ENCODE measurements at places on chromosomes 13 and 19.

GRCh38 chr19:38543807-38544568, 73.8 kb downstream of the MAP4K1 start:
- peak; percentile 65 for DNase-seq

DNA sequence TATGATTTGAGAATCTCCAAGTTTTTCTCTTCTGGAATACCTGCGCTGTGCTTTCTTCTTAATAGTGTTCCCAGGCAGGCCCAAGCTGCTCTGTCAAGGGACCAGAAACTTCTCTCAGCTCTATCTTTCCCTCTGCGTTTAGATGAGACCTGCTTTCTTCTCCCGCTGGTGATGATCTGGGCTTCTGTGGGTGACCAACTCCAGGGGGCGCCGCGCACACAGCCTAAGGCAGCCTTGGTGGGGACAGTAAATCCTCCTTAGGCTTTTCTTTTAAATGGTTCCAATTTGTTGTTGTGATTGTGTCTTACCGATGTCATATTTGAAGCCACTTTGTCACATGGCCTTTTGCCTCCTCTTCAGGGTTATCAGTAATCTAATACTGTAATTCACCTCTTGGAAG, 439.4 kb upstream of the KLF12 start:
- no peak for DNase-seq

GRCh38 chr13:113748862-113749451, 10.1 kb upstream of the TMEM255B start:
- DNase-seq = no peak

DNA sequence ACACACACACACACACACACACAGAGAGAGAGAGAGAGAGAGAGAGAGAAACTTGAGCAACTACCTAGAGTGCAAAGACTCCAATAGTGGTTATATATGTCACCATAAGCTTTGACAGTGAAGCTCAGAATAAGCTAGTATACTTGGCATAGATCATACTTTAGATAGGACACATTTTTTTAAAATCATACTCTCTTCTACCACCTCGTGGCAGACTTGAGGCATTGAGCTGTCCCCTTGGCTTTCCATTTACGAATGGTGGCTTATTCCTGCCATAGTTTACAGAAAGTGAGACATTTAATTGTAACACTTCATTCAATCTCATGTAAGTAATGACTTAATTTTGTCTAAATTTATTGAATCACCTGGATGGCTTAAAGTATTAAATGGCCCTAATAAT, 108.2 kb downstream of the EDNRB start:
- peak; percentile 22 for DNase-seq

DNA sequence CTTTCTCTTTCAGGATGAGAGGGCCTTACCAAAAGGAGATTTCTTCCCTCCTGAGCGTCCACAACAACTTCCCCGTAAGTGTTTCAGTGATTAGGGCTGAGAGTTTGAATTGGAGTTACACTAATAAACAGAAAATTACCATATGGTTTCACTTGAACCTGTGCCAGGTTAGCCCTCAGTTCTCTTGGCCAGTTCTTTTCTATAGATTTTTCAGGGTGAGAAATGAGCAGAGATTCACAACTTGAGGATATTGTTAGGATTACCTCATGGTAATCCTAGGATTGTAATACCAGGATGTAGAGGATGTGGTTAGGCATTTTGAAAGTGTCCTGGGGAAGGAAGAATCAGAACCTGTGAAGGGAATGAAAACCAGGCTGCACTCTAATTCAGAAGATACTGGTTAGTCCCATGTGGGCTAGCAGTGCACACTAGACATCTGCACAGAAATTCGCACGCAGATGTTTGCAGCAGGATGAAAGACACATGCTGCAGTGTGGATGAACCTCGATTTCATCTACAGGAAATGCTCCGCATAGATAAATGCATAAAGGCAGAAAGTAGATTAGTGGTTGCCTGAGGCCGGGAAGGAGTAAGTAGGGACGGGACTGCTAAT, 24.1 kb downstream of the HNRNPM start:
- no peak for DNase-seq

- no peak for DNase-seq
Observed at GRCh38 chr13:85512421-85512820, 286.8 kb downstream of the SLITRK6 start.

GRCh38 chr13:107365466-107366215, 797.7 kb upstream of the ARGLU1 start:
- peak; percentile 63 for DNase-seq

- no peak for DNase-seq
Observed at GRCh38 chr13:95188128-95188527, 113.1 kb downstream of the ABCC4 start.

- peak; percentile 69 for DNase-seq
Observed at GRCh38 chr19:1082165-1082927, 12.8 kb downstream of the POLR2E start.

DNA sequence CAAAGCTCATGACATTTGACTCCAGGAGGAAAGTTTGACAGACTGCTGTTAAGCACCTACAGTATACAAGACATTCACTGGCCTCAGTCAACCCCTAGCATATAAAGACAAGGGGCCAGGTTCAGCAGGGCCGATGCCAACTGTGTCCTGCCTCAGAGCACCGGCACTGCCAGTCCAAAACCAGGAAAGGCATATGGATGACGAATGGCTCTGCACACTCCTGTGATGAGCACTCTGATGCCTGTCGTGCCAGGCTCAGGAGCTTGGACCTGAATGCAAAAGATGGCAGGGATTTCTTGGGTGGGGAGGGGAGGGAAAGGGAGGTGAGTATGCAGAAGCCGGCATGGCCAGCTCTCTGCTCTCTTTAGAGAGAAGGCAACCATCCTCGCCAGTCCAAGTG, 38.9 kb downstream of the COL4A1 start:
- no peak for DNase-seq

DNA sequence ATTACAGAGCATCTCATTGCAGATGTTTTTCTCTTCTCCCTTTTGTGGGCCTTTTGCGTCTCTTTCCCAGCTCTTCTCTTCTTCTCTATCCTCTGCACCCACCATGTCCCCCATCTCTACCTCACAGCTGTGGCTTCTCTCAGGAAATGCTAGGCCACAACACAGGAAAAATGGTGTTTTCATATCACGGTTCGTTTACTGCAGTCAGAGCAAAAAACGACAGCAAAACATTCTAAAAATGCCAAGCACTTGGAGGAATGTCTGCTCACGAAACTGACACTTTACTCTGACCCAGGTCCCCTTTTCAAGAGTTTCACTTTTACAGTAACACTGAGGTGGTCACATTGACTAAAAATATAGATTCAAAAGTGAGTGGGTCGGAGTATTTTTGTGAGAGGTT, 152.2 kb downstream of the DCT start:
- no peak for DNase-seq

GRCh38 chr13:31885994-31886393, 145.6 kb upstream of the FRY start:
- DNase-seq = no peak

DNA sequence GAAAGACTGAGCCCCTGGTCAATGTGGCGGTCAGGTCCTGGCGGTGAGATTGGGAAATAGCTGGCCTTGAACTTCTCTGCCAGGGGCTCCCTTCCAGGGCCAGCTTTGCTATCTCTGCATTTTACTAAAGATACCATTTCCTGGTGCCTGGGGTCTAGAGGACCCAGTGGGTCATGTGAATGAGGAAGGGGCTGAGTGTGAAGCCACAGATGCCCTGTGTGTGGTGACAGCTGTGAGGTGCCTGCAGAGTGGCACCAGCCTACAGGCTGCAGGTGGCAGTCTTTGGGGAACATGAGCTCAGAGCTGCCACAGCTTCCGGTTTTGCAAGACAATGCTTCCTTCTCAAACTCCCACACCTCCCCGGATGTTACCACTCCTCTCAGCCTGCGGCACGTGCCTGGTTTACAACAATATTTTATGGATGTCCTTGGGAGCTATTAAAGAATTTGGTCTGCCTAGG, 5.2 kb upstream of the MLNR start:
- DNase-seq = no peak

DNA sequence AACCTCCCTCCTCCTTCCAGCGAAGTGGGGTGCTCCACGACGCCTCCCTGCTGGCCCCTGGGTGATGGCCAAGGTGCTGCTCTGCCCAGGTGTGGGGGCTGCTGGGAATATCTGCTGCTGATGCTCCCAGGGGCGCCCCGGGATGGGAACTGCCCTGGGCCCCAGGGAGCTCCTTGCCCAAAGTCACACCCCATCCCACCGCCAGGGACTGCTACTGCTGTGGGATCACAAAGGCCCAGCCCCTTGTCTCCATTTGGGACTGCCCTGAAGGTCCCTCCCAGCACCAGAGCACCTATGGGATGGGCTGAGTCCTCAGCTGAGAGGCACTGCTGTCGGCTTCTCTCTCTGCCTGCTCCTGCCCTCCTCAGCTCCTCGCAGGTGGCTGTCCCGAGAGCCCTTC, 19.0 kb downstream of the CHST8 start:
- DNase-seq = no peak

GRCh38 chr19:50496189-50497021, 14.6 kb downstream of the JOSD2 start:
- no peak for DNase-seq
